ENCODE measurements at places on chromosomes 12 and 14.

GRCh38 chr12:98408681-98409080 is 106.7 kb upstream of the TMPO start:
- DNase-seq: no peak

- no peak for DNase-seq
These were observed 5.7 kb upstream of the DTX1 start for GRCh38 chr12:113050795-113051194.

DNA sequence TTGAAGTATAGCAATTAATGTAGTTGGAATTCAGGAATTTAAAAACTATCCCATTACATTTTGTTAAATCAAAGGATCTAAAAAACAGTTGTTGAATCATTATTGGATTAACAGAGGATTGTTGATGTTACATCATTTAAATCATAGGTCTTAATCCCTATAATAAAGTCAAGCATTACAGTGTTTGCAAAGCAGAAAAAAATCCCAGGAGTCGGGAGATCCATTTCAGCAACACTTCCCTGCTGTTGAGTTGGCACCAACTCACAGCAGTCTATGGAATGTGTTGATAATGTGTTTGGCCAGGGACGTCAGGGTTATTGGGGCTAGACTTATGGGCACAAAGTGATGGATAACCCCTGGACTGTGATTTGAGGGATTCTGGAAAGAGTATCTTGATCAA is 99.1 kb upstream of the TMTC1 start:
- no peak for DNase-seq

DNA sequence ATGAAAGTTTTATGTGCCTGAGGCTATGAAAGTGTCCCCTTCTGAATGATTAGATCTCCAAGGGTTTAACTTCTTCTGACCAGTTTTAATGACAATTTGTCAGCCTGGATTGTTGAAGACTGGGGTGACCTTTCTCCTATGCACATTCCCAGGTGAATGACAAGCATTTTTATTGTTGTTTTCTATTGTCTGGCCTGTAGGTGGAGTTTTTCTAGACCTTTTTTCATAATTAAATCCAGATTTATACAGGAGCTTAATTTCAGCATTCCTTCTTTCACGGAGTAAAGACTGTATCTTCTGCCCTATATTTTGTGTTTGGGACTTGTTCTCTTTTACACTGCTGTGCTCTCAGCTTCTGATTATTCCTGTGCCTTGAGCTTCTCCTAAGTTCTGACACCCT is 125.0 kb upstream of the FAR2 start:
- no peak for DNase-seq

GRCh38 chr14:52048641-52049204 is 20.1 kb downstream of the NID2 start:
- no peak for DNase-seq

DNA sequence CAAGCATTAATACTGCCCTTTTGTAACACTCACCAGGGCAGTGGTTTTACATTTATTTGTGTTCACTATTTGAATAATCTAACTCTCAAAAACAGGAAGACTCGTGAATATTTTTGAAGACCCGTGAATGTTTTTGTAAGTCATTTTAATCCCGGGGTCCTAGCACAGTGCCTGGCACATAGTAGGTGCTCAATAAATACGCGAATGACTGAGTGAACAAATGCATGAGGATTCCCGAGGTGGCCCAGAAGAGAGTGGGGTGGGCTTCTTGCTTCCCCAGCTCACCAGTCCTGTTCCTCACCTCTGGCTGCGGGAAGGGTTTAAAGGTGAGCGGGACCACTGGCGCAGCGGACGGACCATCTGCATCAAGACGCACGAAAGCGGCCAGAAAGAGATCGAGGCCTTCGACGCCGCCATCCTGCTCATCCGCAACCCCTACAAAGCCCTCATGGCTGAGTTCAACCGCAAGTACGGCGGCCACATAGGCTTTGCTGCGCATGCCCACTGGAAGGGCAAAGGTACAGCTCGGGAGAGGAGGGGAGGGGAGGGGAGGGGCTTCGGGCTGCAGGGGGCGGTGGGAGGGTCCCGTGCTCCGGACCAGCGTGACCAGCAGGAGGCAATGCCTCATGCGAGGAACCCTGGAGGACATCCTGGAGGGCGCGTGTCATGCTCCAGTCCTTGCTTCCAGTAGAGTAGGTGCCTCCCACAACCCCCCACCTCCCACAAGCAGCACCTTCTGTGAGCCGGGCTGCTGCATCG is 98.9 kb downstream of the CMKLR1 start:
- DNase-seq: no peak

GRCh38 chr14:47490766-47491165 is 184.6 kb downstream of the MDGA2 start:
- DNase-seq: no peak

- DNase-seq: no peak
These were observed 156.2 kb downstream of the ETV6 start for GRCh38 chr12:11805680-11806079.

DNA sequence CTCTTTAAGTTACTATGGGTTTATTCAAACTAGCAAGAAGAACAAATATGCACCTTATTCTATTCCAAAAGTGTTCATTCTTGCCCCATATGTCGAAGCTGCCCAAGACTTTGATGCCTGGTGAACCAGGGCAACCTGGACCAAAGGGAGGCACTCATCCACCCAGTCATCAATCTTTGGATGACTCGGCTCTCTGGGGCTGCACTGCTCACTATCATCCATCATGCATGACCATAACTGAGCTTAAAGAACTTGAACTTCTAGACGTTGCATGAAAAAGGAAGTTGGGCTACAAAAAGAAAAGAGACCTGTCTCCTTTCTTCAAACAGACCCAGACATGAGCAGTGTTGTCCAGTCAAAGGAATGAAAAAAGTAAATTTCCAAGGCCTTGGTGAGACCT is 1.2 kb downstream of the KRT4 start:
- DNase-seq: no peak

GRCh38 chr14:58292187-58292586 is 6.2 kb upstream of the ARID4A start:
- DNase-seq: no peak

- DNase-seq: peak; percentile 5
These were observed 75.1 kb downstream of the NOC4L start for GRCh38 chr12:132219323-132219722.

DNA sequence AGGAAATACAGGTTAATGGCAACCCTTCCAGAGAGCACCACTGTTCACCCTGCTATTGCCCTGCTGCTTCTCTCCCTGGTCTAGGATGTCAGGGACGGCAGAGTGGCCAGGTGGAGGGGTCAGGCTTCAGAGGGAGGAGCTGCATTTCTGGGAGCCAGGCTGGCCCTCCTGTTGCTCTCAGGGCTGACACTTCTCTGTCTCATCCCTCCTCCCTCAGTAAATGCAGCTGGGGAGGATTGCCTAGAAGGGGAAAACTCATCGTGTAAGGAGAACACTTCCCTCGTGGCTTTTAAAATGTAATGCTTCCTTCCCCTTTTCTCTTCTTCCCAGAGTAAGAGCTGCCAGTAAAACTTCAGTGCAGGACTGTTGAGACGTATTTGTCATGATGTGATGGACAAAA is 20.8 kb downstream of the SUSD6 start:
- no peak for DNase-seq

DNA sequence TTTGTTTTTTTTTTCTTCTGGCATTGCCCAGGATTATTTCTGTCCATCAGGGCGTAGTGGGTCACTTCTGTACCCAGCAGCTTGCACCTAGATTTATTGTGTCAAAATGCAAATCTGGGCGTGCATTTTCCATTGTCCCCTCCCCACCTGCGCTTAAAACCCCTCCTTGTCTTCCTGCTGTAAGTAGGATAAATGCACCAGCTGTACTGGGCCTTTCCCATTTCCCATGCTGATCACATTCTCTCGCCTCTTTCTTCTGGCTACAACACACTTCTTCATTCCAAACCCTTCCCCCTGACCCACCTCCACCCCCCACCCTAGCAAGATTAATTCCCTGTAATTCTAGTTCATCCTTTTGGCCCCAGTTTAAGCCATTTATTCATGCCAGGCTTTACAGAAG is 128.0 kb downstream of the ETV6 start:
- no peak for DNase-seq

DNA sequence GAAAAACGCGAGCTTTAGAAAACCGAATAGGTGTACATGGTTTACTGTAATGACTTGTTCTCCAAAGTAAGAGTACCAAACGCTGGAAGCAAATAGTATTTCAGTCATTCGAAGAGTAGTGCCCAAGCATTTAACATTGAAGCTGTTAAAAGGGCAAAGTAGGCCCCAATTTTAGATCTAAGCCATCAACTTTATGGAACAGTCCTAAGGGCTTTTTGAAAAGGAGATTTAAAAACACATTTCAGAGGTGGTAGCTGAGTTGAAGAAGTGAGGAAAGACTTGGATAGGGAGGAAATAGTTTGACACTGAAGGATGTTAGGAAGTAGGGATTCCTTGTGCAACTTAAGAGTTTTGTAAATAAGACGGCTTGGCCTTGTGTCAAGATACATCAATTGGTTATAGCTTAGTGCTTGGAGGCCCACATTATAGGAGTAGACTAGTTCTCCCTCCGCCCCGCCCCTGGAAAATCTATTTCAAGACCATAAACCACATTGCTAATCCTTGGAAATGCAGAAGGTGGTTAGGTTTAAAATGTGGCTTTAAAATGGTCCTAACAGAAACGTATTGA is 783 bp upstream of the TUBA1B start:
- DNase-seq: no peak

DNA sequence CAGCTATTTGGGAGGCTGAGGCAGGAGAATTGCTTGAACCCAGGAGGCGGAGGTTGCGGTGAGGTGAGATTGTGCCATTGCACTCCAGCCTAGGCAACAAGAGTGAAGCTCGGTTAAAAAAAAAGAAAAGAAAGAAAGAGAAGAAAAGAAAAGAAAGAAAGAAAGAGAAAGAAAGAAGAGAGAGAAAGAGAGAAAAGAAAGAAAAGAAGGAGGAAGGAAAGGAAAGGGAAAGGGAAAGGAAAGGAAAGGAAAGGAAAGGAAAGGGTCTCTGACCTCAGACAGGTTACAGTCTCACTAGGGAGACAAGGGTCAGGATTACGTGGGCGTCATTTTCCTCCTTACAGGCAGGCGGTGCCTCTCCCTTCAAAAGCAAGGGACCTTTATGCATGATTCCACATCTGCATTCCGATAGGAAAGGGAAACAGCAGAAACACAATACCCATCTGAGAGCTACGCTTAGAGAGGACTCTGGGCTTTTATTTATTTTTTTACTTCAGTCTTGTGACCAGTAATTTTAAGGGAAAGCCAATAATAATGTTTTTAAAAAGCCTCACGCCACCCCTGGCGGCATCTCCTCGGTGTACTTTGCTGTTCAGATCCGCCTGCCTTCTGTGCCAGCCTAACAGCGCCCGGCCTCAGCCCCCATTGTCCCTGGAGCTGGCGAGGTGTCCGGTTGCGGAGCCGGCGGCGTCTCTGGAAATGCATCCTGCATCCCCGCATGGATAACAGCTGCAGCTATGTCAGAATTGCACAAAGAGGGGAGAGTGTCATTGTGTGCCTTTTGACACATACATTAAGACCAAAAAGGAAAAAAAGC is 945 bp upstream of the HIP1R start:
- no peak for DNase-seq

GRCh38 chr14:73953731-73954130 is 3.6 kb downstream of the COQ6 start:
- no peak for DNase-seq

GRCh38 chr12:49296836-49297694 is 2.1 kb downstream of the PRPH start:
- DNase-seq: no peak

DNA sequence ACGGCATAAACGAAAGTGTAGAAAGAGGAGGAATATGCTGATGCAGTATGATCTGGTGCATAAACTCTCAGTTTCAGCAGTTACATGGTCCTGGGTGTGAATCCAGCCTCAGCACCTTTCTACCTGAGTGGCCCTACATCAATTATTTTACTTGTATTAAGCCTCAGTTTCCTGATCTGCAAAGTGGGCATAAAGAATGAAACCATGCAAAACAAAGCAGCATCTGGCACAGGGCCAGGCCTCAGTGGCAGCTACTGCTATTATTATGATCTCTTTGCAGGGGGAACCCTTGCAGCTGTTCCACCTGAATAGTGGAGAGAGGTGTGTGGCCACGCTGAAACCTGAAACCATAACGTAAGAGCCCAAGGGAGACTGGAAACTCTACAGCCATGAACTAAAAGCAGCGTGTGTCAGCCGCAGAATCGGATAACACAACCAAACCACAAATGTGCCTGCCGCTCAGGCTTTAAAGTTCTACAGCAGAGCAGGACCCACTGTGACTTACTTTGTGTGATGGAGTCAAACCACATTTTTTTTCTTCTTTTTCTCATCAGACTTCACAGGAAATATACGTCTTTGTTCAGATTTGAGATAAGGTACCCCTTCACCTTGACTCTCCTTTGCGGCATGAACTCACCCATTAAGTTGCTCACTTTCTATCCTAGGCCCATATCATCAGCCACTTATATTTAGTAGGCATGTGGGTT is 29.2 kb upstream of the FOS start:
- no peak for DNase-seq

- DNase-seq: no peak
These were observed 336.8 kb downstream of the NAV3 start for GRCh38 chr12:78167510-78167909.

DNA sequence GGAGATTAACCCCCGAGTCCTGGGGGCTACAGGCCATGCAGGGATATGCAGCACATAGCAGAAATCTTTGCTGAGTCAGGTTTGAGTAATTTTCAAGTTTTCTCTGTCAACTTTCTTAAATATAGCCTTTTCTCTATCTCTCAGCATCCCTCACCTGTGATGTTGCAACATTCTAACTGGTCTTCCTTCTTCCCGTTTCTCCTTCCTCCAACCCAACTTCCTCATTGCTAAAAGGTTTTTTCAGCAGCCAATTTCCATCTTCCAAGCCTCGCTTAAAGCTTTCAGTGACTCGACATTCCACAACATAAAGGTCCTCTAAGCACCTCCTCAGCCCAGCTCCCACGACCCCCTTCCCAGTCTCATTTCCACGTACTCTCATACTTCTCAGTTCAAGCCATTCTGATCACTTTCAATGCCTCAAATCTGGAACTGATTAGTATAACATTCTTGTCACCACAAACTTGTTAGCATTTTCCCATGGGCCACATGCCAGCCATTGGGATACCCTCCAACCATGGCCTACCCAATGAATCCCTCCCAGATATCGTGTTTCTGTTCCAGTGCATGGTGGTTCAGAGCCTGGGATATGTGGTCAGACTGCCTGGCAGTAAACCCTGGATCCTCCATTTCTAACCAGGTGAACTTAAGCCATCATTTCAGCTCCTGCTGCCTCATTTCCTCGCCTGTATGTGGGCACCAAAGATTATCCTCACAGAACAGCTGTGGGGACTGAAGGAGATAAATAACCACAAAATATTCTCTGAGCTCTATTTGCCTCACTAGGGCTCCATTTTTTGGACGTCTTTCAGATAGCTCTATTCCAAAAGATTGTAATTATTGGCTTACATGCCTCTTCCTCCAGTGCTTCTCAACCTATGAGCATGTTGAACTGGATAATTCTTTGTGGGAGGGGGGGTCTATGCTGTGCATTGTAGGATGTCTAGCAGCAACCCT is 65.8 kb downstream of the KCNK10 start:
- no peak for DNase-seq

- DNase-seq: no peak
These were observed 10.0 kb upstream of the PKP2 start for GRCh38 chr12:32906399-32907165.

- DNase-seq: no peak
These were observed 60.7 kb downstream of the PTPN11 start for GRCh38 chr12:112479413-112479812.
